ENCODE measurements at places on chromosomes 1 and 21.
A peak's percentile ranks its signal among the peaks of the same experiment; 100 is the strongest.

- no peak for DNase-seq
These were observed 5.6 kb upstream of the SLC2A5 start for GRCh38 chr1:9075022-9075421.

DNA sequence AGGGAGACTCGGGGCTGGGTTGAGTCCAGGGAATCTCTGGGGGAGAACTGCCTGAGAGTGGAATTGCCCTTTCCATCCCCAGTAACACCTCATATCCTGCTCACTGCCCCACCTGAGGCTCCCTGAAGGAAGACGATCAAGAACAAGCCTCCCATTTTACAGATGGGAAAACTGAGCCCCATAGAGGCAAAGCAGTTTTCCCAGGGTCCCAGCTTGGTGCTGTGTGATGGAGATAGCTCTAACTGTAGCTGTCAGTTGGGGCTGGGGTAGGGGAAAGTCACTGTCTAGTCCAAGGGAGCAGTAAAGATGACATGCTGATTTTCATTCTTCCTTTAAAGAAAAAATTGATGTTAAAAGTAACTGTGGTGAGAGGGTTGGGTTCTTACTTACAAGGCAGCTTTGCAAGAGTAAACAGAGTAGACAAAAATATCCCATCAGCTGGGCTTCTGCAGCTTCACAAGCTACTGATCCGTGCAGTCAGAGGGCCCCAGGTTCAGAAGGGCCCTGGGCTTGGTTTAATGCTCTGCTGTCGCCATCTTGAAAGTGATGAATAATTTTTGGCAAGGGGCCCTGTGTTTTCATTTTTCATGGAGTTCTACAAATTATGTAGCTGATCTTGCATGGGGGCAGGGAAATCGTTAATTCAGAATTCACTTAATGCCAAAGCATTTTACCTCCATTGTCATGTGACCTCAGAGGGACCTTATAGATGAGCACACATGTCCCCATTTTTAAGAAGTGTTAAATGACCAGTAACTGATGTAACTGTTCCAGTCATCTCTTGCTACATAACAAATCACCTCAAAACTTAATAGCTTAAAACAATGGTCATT, 17.6 kb upstream of the TNFRSF1B start:
- DNase-seq: no peak

GRCh38 chr21:16908077-16908476, 604.8 kb upstream of the CXADR start:
- no peak for DNase-seq

DNA sequence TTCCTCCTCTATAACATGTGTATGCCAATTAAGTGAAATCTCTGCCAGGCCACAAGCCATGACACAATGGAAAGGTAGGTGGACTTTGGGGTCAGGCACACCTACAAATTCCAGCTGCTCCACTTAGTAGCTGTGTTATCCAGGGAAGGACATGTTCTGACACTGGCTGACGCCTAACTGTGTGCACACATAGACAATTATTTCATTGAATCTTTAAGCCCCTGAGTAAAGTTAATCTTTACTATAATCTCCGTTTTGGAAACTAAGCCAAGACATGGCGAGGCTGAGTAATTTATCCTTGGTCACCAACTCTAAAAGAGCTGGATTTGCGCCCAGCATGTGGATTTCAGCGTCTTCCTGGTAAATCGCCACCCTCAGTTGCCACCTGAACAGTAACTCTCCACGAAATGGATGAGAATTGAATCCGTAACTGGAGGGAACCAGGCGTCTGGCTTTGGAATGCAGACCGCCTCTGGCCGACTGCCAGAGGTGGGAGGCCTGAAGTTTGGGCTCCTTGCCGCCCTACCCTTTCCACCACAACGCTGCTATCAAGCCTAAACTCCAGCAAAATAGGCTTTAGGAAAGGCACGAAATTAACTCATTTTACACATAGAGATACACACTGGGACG, 888 bp upstream of the SNRPE start:
- DNase-seq: peak; percentile 7

DNA sequence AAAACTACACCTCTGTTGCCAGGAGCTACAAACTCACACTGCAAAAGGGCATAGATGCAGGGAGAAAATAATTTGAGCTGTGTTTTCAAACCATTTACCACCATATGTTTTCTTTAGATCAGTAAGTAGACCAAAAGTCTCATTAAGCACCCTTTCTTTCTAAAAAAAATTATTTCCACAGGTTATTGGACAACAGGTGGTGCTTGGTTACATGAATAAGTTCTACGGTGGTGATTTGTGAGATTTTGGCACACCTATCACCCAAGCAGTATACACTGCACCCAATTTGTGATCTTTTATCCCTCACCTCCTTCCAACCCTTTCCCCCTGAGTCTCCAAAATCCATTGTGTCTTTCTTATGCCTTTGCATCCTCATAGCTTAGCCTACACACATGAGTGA, 21.1 kb downstream of the MAP10 start:
- DNase-seq: no peak

Measured in NCI-H2227 treated with DMSO at 0.1 percent for 48 hours (cell line).